ENCODE measurements at places on chromosomes 3 and 15.

DNA sequence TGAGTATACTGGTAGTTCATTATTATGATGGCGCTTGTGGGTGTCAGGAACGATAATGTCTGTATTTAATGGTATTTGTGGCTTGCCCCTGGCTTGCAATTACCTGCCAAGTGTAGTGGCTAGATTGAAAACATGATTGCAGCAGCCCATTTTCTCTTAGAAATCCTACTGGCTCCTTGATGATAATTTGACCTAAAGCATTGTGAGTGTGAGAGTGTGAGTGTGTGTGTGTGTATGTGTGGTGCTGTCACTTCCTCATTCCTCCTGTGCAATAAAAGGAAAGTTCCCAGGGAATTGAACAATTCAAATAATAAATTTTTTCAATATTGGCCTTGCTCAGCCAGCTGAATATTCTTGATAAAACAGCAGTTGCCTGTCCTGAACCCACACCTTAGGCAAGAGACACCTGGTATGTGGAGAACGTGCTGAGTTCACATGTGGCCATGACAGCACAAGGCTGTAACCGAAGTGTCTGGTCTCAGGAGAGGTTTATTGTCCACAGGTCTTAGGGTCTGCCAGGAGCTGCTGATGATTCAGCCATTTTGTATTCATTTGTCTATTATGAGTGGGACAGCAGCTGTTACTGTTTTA, 193.3 kb downstream of the CD47 start:
- no peak for DNase-seq

DNA sequence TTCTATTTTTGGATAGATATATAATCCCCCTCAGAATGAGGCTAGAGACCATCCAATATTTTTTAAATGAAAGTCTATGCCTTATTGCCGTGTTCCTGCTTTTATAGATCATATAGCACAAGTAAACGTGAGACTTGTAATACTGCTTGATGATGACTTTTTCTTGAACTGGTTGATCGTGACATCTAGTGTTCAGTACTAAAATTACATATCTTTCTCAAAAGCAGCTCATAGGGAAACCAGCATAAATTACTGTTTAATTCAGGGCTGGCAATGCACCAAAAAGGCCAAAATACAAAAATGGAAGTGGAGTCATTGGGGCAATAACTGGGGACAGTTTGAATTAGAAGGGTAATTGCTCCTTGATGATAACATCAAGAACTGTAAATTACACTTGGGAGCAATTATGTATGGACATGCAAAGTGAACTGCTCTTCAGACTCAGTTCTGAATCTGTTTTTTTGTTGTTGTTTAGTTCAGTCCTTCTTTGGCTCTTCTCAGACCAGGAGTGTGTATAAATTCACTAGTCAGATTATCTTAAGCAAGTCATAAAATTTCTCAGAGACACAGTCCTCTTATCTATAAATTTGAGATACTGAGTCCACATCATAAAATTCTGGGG, 325.3 kb downstream of the THSD4 start:
- DNase-seq: no peak

- DNase-seq: no peak
Measured at GRCh38 chr15:41860049-41860828, 21.6 kb downstream of the PLA2G4B start.

DNA sequence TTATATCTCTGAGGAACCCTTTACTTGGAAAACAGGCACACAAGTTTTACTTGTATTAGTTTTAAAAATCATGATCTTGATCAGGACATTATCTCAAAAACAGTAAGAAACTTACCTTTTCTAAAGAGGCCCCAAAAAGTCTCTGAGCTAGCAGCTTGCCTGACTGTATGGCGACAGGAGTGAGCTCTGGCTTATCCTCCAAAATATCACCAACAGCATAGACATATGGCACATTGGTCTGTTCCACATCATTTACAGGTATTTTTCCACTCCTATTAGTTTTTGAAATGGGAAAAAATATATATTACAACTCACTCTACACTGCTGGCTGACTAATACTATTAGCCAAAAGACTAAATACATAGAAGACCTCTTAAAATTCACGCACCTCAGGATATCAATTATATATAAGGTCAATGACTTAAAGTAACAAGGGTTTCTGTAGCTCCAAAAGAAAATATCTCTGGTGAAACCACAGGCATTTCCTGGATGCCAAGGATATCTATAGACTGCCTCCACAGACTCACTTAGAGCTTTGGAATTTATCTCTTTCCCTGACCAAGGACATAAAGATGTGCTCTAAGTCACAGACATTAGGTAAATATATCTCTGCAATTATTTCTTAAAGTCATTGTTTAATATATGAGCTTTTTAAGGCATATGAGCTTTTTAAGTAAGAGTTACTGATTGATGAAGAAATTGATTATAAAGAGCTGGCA, 33.1 kb downstream of the TXNRD3 start:
- no peak for DNase-seq

DNA sequence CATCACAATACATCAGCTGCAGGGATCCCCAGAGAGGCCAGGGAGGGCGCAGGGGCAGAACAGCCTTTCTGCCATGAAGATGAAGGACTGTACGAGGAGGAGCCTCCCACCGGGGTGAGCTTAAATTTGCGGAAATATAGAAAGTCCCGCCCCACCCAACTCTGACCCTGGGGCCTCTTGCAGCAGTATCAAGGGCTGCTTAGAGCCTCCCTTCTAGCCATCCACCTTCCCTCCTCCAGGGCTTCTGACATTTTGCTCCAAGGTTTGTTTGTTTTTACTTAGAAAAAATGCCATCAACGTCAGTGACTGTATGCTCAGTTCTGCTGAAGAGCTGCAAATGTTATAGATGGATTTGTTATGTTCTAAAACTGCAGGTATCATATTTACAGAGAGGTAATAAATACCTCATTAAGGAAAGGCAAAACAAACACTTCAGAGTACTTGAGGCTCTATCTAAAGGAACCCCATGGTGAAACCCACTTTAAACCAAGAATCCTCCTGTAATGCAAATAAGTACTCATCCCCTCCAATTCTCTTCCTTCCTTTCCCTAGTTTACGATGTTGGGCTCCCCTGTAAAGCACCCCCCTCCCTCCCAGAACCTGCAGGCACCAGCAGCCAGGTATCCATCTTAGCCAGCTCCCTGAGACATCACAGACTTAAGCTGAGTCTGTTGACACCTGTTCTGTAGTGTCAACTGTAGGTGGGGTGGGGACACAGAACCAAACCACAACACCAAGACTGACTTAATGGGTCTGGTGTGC, 30.5 kb downstream of the RFTN1 start:
- no peak for DNase-seq

- DNase-seq: no peak
Measured at GRCh38 chr15:39025881-39026280, 461.3 kb upstream of the RASGRP1 start.

DNA sequence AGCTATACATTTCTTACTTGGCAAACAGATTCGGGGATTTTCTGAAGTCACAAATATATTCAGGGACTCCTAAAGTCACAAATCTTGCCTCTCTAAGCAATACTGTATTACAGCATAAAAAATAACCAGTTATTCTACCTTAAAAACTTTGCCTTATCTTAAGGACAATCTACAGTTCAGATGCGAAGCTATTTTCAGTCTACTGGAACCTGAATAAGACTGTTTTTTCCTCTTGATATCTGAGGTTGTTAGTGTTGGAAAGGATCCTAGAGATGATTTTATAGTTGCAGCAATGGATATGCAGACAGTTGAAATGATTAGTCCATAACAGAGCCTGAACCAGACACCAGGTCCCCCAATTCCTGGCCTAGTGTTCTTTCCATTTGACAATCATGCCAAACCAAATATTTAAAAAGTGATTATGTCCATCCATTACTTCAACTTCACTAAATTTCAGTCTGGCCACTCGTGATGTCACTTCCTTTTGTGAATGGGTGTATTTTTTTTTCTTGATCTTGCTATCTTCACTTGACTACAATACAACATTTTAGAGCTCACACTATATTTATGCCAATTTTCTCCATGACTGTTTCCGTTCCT, 1.8 kb downstream of the HDGFL3 start:
- no peak for DNase-seq

GRCh38 chr15:96276438-96277210, 53.9 kb upstream of the NR2F2 start:
- no peak for DNase-seq

DNA sequence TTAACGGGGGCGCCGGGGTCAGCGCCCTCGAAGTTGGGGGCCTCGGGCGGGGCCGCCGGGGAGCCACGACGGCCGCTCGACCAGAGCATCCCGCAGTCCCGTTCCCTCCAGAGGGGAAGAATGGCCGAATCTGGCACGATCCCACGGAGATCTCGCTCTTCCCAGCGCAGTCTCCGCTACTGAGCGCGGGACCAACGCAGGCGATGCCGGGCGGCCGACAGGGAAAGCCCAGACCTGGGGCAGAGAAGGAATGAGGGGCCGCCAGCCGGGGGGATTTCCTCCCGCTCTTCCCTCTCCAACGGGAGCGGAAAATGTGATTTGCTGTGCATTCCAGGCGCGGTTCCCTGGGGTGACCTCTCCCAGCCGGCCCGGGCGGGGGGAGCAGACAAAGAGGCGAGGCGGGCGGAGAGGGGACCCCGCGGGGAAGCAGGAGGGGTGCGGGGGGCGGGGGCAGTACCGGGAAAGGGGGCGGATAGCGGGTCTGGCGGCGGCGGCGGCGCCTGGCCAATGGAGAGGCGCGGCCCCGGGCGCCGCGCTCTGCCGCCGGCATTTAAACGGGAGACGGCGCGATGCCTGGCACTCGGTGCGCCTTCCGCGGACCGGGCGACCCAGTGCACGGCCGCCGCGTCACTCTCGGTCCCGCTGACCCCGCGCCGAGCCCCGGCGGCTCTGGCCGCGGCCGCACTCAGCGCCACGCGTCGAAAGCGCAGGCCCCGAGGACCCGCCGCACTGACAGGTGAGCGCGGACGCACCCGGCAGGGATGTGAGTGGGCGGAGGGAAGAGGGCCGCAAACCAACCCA, at the start of gene GREM1:
Gene GREM1 (plus strand): TSS at position 579 of the 801 bp plus-strand sequence. CDS start 12,687 bp downstream, outside the sequence.
- no peak for DNase-seq

GRCh38 chr15:101068961-101069653, 149.9 kb downstream of the LRRK1 start:
- no peak for DNase-seq

DNA sequence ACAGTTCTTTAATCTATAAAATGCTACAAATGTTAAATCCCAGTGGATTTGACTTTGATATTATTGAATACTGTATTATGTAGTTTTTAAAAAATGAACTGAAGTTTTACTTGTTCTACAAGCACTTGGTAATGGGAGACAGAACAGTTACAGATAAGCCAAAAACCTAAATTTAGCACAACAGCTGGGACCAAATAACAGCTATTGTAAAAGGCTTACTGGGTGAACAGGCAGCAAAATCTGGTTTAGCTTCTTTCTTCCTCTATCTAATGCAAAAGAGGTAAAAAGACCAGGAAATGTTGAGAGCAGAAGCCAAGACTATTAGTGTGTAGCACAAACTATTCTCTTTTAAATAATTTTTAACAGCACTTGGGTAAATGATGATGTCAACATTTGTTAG, 1.6 kb upstream of the ATOSA start:
- DNase-seq: no peak

DNA sequence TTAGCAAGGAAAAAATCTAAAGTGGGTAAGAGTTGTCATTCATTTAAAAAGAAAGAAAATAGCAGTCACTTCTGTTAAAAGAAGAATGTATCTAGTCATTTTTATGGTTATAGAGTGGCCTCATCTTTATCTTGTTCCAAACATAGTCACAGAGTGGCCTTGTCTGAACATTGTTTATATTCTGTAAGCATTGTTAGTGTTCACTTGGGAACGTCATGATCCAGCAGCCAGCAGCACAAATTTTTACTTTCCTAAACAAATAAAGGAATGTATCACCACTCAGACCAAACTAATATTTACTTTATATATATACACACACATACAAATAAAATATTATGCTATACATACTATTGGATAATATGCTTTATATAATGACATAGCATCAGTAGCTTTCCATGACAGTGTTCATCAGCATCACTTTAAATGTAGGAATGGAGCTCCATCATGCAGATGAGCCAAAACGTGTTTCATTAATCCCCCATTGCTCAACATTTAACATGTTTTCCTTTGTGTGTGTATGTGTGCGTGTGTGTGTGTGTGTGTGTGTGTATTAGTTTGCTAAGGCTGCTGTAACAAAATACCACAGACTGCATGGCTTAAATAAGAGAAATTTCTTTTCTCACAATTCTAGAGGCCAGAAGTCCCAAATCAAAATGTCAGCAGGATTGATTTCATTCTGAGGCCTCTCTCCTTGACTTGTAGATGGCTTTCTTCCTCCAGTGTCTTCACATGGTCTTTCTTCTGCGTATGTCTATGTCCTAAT, 39.6 kb upstream of the GYG1 start:
- no peak for DNase-seq

GRCh38 chr3:46280105-46280797, 38.0 kb downstream of the CCR3 start:
- no peak for DNase-seq

DNA sequence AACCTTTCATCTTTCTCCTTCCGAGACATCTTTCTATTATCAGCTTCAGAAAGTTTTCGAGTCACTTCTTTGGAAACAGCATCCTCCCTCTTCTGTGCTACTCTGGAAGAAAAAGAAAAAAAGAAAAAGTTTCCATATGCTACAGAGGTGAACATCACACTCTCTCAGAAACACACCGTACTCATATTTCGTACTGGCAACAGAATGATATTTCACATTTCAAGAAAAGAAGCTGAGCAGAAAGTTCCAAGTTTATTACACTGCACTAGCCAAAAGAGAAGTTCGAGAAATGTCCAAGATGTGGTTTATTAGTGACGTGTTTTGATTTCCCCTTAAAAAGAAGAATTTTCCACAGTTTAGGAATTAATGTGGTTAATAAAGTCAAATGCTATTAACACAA, 6.0 kb downstream of the SSR3 start:
- DNase-seq: no peak

DNA sequence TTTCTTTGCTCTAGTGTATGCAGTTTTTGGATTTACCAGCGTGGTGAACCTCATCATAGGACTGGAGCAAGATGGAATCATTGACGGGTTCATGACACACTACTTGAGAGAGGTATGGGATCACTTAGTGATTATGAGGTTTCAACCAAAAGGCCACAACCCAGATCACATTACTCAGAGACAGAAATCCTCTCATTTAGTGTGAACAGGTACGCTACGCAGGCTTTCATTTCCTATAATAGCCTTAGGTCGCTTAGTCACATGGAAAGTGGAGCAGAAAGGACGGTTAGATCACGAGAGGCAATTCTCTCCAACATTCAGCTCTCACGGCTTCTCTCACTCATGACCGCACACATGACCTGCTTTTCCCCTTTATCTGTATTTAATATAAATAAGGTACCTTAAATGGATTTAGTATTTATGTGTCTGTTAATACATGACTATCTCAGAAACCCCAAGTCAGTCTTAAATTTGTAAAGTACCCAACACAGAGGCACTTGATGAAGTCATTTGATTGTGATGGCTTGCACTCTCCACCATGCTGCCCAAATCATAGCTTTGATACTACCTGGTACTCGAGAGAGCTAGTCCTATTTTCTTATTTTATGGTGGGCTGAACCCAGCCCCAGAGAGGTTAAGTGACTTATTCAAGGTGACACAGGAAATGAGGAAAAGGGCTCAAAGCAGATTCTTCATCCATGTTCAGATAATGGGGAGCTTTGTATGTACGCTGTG, 8.6 kb downstream of the TM6SF1 start:
- DNase-seq: no peak

GRCh38 chr15:92339361-92339760, 54.3 kb upstream of the ST8SIA2 start:
- no peak for DNase-seq

GRCh38 chr3:112779558-112780480, 66.8 kb downstream of the CD200R1L start:
- no peak for DNase-seq

Measured in 8988T (cell line).